ENCODE measurements at places on chromosomes 11 and 22.
A peak's percentile ranks its signal among the peaks of the same experiment; 100 is the strongest.

- no peak for DNase-seq
Observed at GRCh38 chr11:72777755-72778278, 16.0 kb downstream of the STARD10 start.

DNA sequence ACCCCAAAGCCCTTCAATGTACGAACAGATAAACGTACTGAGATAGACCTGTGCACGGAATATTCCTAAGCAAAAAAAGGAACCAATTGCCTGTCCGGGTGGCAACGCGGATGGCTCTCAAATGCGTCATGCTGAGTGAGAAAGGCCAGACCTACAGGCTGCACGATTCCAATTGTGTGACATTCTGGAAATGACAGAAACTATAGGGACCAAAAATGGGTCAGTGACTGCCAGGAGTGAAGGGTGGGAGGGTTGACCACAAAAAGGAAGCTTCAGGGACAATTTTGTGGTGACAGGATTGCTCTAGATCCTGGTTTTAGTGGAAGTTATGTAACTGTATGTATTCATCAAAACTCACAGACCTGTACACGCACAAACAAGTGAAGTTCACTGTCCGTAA is 24.0 kb upstream of the SYT8 start:
- no peak for DNase-seq

DNA sequence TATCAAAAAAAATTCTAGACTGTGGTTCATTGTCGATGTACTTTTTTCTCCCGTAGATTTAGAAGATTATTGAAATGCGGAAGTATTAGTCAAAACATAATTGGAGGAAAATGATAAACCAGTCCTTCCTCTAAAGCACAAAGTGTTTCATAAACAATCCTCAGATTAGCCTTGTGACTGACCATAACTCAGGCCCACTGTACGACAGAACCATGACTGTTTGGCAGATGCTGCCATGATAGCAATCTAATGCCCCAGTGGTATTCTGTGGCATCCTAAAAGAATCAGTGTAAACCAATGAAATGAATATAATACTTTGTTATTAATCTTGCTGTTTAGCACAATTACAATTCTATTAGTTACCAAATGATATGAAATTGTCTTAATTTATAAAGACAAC is 127.0 kb upstream of the CTSC start:
- DNase-seq, result no peak

GRCh38 chr22:33470456-33470855 is 412.3 kb upstream of the SYN3 start:
- no peak for DNase-seq

DNA sequence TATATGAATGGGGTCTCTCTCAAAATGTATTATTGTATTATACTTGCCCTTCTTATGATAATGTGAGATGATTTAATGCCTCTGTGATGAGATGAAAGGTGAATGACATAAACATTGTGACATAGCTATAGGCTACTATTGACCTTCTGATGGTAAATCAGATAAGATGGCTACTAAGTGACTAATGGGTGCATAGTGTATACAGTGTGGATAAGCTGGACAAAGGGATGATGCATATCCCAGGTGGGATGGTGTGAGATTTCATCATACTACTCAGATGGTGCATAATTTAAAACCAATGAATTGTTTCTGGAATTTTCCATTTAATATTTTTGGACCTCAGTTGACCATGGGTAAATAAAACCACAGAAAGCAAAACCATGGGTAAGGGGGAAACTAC is 243.5 kb downstream of the SBF2 start:
- no peak for DNase-seq

DNA sequence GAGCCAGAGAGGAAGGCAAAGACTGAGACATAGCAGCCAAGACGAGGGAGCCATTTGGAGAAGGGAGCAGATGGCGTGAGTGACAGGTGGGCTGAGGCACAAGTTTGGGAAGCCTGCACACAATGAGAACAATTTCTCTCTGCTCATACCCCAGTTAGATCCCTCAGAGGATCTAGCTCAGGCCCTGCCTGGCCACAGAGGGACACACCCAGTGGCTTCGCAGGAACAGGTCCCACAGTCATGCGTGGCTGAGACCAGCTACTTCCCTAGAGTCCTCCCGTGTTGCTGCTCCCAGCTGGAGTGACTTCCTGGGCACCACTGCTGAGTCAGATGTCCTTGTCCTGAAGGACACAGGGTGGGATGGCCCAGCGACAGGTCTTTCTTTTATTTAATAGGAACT is 33.4 kb upstream of the LYVE1 start:
- peak; percentile 25 for DNase-seq

- no peak for DNase-seq
Observed at GRCh38 chr22:19709063-19709769, 5.1 kb upstream of the SEPTIN5 start.

GRCh38 chr11:126101930-126102283 is 39.2 kb upstream of the CDON start:
- no peak for DNase-seq

GRCh38 chr11:43935424-43935979 is 6.9 kb upstream of the C11orf96 start:
- no peak for DNase-seq

Data from ecto neural progenitor cell (in vitro differentiated cells).